ENCODE measurements at places on chromosomes 6 and 20.

DNA sequence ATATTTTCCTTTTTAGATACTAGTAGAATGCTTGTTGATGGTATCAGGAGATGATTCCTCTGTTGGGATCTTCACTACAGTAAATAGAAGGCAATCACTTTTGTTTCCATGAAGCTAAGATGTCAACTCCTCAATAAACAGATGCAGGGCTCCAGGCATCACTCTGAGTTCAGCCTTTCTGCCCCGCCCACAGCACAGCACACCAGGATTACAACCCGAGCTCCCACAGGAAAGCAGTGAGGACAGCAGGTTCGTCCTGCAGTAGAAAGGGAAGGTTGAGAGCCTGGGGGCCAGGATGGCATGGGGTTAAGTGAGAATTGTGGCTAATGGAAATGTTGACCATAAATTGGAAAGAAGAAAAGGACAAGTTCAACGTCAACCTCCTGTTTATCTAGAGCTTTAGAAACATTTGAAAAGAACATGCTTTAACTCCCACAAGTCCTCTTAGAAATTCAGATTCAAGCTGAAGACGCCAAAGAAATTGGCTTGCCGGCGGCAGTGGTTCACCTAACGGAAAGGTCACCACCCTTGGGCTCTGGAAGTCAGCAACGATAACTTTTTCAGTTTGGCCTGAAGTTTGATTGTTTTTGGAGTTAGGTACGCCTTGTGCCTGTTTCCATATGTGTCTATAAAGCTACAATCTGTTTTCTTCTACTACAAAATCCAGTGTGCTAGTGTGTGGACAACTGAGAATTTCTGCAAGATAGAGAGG lies 144.4 kb upstream of the PDE10A start:
- no peak for DNase-seq

DNA sequence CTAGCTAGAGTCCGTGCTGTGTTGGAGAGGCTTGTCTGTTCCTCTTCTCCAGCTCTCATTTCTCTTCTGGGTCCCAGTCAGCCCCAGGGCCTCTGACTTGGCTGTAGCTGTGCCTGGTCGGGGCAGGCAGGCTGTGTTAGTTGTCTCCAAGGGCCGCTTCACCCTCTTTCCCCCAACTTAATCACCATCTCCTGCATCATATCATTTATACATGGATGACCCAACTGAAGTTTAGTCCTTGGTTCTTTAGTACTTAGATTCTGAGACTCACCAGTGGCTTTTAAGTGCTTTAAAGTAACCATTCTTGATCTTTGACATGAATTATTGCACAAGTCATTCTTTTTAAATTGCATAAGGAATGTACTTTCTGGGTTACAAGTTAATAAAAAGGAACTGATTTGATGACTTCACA lies 127.3 kb downstream of the RTN4IP1 start:
- no peak for DNase-seq

GRCh38 chr20:48212806-48213509 lies 427.7 kb upstream of the SULF2 start:
- no peak for DNase-seq

- no peak for DNase-seq
Measured at GRCh38 chr6:25130518-25130917, 148.7 kb upstream of the CARMIL1 start.

DNA sequence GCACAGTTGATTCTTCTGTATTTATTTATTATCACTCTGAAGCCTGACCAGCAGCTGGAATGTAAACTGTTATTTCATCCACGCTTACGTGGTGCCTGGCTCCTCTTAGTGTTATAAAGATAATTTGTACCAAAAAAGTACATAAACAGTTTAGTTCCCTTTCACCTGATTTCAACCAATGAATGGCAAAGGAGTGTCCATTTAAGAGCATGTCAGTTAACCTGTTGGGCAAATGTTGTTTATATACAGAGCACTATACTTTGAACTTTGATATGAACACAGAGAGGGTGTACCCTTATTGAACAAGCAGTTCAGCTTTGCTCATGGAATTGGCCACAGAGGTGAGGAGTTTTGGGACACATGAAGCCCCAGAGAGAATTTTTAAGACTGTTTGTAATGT lies 7.2 kb upstream of the CTCFL start:
- DNase-seq: no peak

DNA sequence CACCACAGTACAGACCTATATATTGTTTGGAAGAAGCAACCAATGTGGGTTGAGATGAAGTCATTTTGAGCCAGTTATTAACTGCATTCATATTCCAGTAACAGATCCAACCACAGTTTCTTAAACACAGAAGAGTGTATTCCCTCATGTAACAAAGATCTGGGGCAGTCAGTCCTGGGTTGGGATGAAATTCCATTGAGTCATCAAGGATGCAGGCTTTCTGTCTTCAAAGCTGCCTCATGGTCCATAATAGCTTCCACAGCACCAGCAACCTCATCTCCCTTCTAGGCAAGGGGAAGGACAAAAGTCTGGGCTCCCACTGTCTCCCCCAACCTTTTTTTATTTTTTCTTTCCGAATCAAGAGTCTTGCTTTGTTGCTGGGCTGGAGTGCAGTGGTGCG lies 2.9 kb upstream of the SOD2 start:
- no peak for DNase-seq

DNA sequence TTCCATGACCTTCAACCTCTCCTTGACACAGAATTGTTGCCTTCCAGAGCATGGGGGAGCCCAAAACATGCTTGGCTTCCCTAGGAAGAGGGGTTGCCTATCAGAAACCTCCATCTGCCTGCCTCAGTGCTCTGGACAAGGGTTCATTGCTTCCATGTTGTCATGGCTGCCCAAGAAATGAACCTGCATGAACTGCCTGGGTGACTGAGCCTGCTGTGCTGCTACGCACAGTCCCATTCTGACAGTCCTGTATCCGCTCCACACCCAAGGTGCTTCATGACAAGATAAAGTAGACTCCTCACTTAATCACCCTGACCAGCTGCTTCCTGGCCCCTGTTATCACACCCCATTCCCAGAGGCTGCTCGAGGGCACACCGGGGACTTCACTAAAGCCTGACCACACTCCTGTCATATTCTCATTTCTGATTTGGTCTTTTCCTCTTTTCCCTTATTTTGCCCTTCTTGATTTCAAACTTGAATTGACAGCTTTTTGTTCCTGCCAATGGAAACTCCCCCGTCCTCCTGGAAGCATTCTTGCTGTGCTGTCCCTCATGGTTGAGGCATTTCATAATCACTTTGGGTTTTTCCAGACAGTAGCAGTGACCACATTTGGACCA lies 31.9 kb downstream of the GMPR start:
- no peak for DNase-seq

- no peak for DNase-seq
Measured at GRCh38 chr6:158955255-158955654, 44.7 kb downstream of the RSPH3 start.

- no peak for DNase-seq
Measured at GRCh38 chr6:90184334-90185298, 112.0 kb downstream of the BACH2 start.

DNA sequence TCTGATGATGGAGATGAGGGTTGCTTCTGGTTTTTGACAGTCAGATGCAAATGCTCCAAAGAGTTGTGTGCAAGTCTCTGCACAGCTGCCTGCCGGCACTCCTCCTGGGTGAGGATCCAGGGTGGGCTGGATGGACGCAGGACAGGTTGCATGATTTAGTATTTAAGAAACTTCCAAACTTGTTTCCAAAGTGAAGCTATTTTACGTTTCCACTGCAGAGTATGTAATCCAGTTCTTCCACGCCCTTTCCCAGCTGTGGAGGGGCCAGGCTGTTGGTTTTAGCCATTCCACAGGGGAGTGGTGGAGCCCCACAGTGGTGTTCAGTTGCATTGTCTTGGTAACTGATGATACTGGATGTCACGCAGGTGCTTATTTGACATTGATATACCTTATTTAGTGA lies 157.3 kb downstream of the THBS2 start:
- no peak for DNase-seq

DNA sequence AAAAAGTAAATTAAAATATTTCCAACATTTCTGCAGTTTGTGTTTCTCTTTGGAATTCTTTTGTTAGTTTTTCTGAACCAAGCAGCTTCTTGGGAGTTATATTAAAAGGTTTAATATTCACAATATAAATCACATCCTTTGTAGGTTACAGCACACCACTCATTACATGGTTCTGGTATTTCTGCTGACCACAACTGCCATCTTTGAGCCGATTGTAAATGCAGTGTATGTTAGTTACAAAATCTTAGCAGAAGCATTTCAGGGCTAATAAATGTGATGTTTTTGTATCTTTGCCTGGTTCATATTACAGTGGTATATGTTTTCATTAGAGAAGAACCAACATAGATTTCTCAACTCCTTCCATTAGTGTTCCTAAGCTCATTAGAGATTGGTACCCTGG lies 19.1 kb upstream of the TSHZ2 start:
- DNase-seq: no peak

DNA sequence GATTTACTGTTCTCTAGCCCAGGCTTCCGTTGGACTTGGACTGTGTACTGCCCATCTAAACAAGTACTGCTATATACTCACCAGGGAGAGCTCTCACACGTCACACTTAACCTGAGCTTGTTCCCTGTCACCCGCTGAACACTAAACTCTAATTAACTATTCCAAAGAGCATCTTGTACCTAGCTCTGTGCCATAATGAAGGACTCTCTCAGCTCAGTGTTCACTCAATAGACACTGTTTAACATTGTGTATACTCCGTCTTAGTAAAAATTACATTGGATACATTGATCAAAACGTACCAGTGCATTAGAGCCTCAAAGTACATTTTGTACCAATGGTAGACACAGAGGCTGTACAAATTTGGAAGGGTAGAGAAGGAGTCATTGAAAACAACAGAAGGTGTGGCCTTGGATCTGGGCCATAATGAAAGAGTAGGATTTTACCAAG lies 55.4 kb upstream of the EPHA7 start:
- DNase-seq: no peak

DNA sequence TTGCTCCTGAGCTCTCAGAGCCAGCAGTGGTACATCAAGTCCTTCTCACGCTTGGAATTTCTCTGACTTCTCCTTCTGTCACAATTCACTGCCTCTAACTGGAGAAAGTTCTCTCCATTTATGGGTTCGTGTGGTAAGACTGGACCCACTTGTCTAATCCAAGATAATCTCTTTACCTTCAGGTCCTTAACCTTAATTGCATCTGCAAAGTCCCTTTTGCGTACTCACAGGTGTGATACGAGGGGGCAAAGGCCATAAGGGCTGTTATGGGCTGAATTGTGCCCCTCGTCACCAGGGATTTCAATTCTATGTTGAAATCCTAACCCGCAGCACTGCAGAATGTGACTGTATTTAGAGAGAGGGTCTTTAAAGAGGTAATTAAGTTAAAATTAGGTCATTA lies 27.5 kb upstream of the TBC1D22B start:
- DNase-seq: no peak

- no peak for DNase-seq
Measured at GRCh38 chr6:149756261-149756636, 6.7 kb downstream of the PCMT1 start.

DNA sequence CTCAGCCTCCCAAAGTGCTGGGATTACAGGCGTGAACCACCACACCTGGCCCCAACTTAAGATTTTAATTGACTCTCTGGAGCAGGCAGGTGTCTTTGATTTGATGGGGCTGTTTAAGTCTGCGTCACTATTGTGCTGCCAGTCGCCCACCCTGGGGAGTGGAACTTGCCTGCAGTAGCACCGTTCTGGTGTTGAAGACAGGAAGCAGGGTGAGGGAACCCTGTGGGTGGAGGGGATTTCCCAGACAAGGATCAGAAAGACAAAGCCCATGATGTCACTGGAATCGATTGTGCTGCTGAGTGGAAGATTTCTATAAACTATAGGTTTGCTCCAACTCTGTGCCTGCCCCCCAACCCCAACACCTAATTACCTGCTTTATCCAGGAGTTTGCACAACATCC lies 11.0 kb downstream of the ALDH8A1 start:
- DNase-seq: no peak

- DNase-seq: no peak
Measured at GRCh38 chr20:18663932-18664331, 76.1 kb downstream of the DTD1 start.

DNA sequence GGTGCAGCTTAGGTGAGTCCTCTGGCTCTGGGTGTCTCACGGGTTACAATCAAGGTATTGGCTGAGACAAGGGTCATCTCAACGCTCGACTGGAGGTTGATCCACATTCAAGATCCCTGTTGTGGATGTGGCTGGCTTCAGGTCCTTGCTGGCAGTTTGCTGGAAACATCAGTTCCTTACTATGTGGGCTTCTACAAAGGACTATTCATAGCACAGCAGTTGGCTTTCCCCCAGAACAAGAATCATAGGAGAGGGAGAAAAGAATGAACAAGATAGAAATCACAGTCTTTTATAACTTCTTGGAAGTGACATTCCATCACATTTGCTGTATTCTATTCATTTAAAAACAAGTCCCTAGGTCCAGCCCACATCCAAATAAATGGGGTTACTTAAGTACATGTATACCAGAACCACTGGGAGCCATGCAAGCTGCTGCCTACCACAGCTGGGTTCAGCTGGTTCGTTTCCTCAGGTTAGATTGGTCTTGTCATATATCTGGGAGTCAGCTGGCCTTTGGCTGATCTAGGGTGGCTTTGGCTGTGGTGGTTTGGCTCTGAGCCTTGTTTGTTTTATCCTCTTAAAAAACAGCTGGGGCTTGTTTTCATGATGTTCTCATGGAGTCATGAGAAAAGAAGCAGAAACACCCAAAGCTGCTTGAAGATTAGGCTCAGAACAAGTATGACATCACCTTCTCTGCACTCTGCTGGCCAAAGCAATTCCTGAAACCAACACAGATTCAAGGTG lies 433.2 kb upstream of the SPTLC3 start:
- no peak for DNase-seq

GRCh38 chr20:57611586-57612311 lies 8.5 kb downstream of the ZBP1 start:
- no peak for DNase-seq

- no peak for DNase-seq
Measured at GRCh38 chr6:75209184-75209723, 3.4 kb upstream of the COL12A1 start.

DNA sequence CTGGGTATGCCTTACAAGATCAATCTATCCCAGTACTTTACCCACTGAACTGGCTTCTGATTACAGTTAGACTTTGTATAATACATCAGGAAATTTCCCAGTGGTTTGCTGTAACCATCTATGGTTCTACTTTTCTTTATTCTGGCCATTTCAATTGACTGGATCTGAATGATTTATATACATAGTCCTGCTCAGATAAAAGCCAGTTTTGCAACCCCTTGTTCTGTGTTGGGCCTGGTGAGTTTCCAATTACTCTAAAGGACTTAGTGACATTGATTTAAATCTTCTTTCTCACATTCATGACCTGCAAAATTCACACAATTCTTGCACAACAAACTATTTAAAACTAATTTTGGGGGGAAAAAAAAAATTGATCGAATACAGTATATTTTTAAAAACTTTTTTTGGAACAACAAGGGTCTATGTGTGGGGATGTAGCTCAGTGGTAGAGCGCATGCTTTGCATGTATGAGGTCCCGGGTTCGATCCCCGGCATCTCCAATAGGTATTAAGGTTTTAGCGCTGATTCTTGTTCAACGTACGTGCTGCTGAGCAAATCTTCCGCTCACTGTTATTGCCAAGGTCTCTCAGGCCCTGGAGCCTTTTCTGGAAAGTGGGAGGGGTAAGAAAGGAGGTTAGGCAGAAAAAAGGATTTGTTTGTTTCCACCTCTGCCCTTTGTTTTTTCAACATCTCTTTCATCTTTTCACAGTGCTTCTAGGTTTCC lies 117.5 kb downstream of the GPX5 start:
- no peak for DNase-seq

GRCh38 chr6:63821442-63821841 lies 185.8 kb downstream of the PHF3 start:
- DNase-seq: no peak
